ENCODE measurements at places on chromosomes 2 and 18.

GRCh38 chr2:164794432-164795231 is 47.0 kb downstream of the COBLL1 start:
- DNase-seq, result no peak

DNA sequence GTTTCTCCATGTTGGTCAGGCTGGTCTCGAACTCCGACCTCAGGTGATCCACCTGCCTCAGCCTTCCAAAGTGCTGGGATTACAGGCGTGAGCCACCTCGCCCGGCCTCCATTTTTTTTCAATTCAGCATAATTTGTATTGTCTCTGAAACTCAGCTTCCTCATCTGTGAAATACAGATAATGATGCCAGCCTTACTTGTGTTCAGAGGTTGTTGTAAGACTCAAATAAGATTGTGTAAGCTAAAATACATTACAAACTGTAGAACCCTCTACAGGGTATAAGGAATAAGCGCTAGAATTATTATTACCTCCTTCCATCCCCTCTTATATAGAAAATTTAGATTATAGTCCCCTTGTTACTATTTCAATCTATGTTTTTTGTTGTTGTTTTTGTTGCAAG is 24.8 kb upstream of the STARD7 start:
- no peak for DNase-seq

DNA sequence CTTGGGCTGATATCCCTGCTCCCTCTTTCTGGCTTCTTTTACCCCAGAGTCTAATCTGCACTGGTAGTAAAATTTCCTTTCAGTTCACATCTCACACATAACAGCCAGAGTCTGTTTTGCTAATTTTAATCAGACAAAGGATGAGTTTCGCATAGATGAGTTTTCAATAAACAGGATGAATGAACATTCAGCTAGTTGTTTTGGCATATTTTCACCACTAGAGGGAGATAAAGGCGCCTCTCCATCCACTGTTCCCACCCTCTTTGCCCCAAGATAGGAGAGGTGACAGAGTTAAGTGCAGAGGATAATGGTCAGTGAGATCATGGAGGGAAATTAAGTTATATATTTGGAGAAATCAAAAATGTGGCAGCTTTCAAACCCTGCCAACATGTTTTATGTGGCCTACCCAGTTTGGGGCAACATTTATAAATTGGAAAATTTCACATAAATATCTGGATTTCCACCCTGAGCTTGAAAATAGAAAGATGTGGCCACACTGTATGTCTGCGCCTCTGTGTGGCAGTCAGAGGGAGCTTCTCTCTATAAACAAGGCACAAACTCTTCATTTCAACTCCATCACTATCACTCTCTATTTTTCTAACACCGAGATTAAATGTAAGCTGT is 48.5 kb upstream of the DTNA start:
- DNase-seq, result no peak

DNA sequence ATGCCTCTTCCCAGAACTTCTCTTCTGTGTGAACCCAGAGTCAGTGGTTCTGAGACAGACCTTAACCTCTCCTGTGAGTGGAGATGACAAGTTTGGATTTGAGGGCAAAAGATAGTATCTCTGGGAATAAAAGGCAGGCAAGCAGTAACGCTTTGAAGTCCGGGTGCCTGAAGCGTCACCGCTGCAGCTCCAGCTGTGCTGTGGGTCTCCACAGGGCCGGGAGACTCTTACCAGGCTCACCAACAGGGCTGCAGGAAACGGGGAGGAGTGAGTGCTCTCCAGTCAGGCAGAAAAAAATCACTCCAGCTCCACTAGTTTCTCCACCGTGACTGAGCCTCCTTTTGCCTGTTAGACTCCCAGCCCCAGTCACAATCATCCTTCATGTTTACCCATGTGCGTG is 79.7 kb upstream of the MAP4K4 start:
- DNase-seq, result peak; percentile 70

GRCh38 chr2:23566241-23567142 is 181.5 kb downstream of the KLHL29 start:
- no peak for DNase-seq

- no peak for DNase-seq
Measured at GRCh38 chr2:32783933-32784332, 156.1 kb downstream of the TTC27 start.

GRCh38 chr18:2979871-2980790 is 32.8 kb downstream of the LPIN2 start:
- DNase-seq, result no peak

GRCh38 chr18:9734189-9734588 is 26.1 kb downstream of the RAB31 start:
- no peak for DNase-seq

- no peak for DNase-seq
Measured at GRCh38 chr2:8767324-8767723, 70.1 kb downstream of the KIDINS220 start.

- no peak for DNase-seq
Measured at GRCh38 chr18:13909141-13909940, 6.0 kb downstream of the MC2R start.

DNA sequence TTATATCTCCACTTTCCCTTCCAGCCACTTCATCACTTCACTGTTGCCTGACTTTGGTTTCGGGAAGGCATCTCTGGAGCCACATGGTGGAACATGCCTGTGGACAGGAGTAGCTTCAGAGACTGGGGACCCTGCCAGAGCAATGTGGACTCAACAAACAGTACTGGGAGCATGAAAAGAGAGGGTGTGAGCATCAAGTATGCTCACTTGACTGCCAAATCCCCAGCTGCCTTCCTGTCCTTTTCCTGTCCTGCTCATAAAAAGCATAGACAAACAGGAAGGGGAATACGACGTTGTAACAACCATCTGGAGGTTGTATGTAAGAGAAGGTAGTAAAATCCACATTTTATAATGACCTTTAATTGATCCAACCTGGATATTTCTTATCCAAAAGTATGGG is 61.3 kb upstream of the CSRNP3 start:
- no peak for DNase-seq

DNA sequence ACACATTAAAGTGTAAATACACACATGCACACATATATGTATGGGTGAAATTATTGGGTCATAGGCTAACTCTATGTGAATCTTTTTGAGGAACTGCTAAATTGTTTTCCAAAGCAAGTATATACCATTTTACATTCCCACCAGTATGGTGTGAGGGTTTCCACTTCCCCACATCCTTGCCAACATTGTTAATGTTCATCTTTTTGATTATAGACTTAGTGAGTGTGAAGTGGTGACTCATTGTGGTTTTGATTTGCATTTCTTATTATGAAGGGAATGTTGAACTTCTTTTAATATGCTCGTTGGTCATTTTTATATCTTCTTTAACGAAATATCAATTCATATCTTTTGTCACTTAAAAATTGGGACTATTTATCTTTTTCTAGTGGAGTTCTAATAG is 181.8 kb upstream of the GCFC2 start:
- DNase-seq, result no peak

GRCh38 chr2:119293254-119293653 is 69.6 kb downstream of the STEAP3 start:
- no peak for DNase-seq

DNA sequence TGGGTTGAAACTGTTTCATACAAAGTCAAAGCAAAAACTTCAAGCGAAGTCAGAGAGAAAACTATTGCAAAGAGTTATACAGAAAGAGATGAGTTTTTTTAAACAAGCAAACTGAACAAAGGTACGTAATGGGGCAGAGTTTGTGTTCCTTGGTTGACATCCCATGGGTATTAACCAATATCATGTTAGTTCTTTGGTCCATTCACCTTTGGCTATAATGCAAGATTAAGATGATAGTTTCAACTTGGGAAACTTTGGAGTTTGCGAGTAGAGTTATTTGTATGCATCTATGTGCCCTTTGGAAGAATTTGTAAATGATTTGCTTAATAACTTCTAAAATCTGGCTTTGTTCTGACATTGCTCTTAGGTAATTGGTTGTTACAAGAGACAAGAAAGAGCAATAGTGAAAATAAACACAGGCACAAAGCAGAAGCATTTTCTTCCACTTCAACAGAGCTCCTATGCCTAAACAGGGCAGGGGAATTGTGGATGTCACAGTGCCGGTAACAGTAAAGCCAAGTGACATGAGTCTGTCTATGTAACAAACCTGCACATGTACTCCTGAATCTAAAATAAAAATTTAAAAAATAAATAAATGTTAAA is 936.1 kb downstream of the SUCLG1 start:
- no peak for DNase-seq

- DNase-seq, result peak; percentile 73
Measured at GRCh38 chr2:235594041-235594440, 100.2 kb downstream of the AGAP1 start.

DNA sequence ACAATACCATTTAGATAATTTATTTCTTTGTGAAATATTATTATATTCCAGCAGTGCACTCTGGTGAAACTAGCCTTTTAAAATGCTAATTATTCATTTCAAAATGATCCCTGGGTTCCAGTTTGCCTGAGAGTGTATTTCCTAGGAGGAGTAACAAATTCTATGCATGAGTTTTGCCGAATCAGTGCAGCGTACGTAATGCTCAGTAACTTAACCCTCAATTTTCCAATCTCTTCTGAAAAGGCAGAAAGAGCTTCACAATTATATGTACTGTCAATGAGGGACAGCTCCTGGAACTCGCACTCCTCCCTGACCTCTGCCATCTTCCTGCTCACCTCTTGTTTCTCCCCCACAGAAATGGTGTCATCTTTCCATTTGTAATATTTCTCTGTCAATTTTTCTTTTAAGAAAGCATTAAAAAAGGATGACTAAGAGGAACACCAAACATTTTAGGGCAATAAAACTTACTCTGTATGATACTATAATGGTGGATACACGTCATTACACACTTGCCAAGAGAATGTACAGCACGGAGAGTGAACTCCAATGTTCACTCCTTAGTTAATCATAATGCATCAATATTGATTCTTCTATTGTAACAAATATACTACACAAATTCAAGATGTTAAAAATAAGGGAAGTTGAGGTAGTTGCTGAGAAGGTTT is 25.7 kb upstream of the XIRP2 start:
- DNase-seq, result no peak

DNA sequence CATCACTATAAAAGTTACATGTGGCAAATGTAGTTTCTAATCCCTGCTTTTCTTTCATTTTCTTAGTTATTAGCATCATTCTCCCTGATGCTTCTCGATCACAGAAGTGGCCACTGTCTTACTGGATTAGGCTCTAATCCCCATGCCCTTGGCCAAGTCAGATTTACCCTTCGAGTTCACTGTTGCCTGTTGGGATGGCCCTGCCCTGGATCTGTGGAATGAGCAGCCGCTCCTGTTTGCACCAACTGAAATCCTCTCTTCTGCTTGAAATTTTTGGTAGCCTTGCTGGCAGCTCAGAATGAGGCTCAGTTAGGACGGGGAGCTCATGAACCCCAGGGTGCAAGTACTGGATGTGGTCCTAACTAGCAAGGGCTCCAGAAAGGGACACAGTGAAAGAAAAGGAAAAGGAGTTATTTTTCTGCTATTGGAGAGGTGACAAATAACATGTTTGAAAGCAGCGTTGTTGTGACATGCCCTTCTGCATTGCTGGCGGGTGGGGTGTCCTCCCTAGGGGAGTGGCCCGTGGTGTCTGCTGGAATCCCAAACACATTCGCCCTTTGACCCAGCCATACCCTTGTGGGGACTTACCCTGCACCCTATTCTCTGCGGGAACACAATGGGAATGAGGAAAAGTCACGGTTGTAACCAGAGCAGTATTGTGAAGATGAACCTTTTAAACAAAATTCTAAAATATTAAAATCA is 34.5 kb downstream of the RBFA start:
- DNase-seq, result no peak

GRCh38 chr2:28378679-28379584 is 13.7 kb upstream of the FOSL2 start:
- no peak for DNase-seq

- no peak for DNase-seq
Measured at GRCh38 chr2:217360111-217360510, 500.2 kb upstream of the TNP1 start.

DNA sequence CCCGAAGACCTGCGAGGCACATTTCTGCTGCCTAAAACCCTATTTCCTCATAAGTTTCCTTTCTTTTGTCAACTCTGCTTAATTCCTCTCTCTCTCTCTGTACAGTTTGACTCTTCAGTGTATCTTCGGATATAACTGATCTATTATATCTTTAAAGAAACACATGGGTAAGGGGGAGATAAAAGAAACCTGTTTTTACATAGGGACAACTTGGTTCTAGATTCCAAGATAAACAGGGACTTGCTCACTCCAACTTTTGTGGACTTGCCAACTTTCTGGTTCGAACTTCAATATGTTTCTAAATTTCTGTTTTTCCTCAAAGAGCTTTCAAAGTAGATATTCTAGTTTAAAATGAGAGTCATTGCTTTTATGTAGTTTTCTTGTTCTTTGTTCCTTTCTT is 182.7 kb upstream of the EPC2 start:
- DNase-seq, result no peak

DNA sequence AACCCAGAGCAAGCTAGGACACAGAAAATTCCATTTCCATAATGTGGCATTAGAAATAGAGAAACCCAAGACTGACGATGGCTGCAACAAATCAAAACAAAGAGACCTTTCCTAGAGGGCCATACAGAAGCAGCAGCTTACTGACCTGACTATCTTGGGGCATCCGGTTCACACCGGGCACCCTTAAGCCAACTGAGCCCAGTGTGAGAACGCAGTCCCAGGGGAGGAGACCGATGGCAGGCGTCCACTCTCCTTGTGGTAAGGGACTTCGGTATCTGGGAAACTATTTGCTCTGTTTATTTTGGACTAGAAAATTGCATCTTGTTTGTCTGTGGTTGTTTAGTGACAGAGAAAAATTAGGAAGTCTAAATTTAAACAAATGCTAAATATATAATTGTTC is 244.8 kb upstream of the COPS8 start:
- no peak for DNase-seq

DNA sequence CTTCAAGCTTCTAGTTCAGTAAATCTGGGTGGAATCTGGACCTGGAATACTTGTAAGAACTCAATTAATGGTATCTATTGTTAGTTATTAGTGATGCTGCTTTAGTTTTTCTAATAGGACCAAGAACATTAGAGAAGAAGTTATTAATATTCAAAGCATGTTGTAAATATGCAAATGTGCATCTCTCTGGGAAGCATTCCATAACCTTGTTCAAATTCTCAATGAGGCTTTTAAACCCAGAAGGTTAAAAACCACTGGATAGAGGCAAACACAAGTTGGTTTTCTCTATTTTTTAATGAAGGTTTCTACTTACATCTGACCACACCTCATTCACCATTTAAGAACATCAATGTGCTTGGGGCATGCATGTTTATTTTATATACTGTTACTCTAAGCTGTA is 16.1 kb upstream of the ACVR1C start:
- DNase-seq, result no peak

DNA sequence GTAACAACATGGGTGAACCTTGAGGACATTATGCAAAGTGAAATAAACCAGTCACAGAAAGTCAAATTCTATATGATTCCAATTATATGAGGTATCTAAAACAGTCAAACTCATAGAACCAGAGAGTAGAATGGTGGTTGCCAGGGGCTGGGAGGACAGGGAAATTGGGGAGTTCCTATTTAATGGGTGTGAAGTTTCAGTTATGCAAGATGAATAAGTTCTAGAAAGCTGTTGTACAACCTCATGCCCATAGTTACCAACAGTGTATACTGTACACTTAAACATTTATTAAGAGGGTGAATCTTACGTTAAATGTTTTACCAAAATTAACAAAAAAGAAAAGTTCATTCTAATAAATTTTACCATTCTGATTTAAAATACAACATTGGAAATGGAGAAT is 92.7 kb upstream of the WDSUB1 start:
- no peak for DNase-seq

Measured in kidney (tissue), 22 donors.